ENCODE measurements at places on chromosomes 3 and 15. TPM values are rescaled to one million over a fixed set of nuclear protein-coding genes. Genes with fewer than 3 reads are reported as not detected.

DNA sequence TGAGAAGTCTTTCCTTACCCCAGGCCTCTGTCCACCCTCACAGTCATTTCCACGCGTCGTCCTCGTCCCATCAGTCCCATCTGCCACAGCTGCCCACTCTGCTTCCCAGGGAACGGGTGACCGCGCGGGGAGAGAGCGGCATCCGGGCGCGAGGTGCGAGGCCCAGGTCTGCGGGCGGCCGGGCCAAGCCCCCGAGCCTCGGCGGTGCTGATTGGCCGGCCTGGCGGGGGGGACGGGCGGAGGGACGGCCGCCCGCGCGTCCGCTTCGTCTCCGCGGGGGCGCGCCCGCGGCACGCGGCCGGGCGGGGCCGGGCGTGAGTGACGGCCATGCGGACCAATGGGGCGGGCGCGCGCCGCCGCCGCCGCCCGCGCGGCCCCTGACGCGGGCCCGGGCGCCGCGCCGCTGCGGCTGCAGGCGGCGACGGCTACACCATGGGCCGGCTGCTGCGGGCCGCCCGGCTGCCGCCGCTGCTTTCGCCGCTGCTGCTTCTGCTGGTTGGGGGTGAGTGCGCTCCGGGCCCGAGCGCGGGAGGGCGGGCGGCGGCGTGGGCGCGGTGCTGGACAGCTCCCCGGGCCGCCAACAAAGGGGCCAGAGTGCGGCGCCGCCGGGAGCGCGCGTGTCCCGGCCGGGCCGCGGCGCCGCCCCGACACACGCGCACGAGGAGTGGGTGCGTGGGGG, at the start of gene PODXL2:
PODXL2 (plus strand) TSS at position 398 of the 679 bp plus-strand sequence; CDS start at position 433, 35 bp downstream.
- no peak for DNase-seq
- H3K36me3 ChIP-seq, result no peaks in the 10 kb centered on the region
- H3K27ac ChIP-seq, result no peak within 1 kb of the TSS
- no peaks in the 10 kb centered on the region for H3K27me3 ChIP-seq
- H3K4me3 ChIP-seq, result peak within 1 kb of the TSS; percentile 58
- H3K4me1 ChIP-seq, result no peaks in the 10 kb centered on the region

GRCh38 chr3:134030379-134031347, 938 bp upstream of the SLCO2A1 start:
- no peak overlapping the region for H3K27ac ChIP-seq
- DNase-seq, result no peak
- no peaks in the 10 kb centered on the region for H3K36me3 ChIP-seq

SPSB4 gene
- polyA plus RNA-seq, result 7.6 TPM

ANKRD34C gene
- polyA plus RNA-seq, result 0.47 TPM

DNA sequence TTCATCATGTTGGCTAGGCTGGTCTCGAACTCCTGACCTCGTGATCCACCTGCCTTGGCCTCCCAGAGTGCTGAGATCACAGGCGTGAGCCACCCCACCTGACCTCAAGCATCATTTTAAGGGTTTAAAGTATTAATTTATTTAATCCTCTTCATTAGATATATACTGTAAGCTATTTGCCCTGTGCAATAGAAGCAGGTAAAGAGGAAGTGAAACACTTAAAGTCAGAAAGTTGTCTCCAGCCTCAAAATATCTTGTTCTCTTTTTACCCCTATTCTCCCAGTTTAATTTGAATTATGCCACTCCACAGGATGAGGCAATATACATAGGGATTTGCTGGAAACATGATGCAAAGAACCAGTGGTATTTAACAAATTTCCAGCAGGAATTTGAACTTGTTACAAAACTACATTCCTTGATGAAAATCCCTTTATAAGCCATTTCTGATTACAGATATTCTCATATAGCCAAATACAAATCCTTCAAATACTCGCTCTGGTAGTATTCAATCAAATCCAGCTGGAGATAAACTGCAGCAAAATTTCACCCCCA, 2.0 kb downstream of the NDUFB5 start:
- H3K4me1 ChIP-seq, result peaks cover 3% of the 10 kb centered on the region
- no peak for DNase-seq
- no peak overlapping the region for H3K27ac ChIP-seq
- no peak overlapping the region for H3K4me3 ChIP-seq

DNA sequence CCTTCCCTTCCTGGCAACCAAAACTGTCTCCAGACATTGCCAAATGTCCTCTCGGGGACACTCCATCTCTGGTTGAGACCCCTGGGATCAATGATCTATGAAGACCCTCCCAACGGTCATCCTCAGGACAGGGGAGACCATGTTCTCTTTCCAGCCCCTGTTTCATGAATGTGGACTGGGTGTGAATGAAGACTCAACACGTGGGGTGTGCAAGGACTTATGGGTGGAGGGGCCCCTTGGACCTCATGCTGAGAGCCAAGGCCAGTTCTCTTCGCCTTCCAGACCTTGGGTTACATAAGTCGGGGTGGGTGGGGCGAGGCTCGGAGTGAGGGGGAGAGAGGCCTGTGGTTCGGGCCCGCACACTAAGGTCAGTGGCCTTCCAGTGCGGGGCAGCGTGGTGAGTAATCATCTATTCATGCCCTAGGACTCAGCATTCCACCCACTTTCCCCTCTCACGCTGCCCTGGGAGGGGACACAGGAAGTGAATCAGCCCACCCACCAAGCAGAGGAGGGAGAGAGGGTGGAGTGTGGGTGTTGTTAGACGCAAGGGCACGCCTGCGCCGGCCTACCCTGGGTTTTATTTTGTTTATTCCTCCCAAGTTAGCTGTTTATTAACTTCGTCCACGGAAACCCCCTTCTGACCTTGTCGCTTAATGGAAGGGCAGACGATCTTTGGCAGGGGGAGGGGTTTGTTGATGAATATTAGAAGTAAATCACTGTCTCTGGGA, 6.7 kb downstream of the PAQR5 start:
- no peaks in the 10 kb centered on the region for H3K27me3 ChIP-seq
- peak overlapping the region; percentile 30 for H3K27ac ChIP-seq
- no peaks in the 10 kb centered on the region for H3K4me1 ChIP-seq
- peak; percentile 54 for DNase-seq

- H3K27ac ChIP-seq, result no peak overlapping the region
- no peak overlapping the region for H3K4me3 ChIP-seq
Measured at GRCh38 chr15:31128919-31129768, 27.6 kb upstream of the TRPM1 start.

DNA sequence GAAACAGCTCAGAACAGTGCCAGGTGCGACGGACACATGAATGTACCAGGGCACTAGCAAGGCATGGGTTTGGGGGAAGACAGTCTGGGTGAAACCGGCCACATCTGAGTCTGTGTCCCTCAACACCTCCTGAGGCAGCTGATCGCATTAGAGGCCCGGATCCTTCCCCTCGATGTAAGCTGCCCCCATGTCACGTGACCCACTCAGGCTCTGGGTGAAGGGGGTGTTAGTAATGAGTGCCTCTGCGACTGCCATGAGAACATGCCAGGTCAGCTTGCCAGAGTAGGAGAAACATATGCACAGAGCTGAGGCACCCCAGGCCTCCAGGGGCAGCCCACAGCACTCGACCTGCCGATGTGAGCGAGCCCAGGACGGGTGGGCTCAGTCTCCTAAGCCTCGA, 29.7 kb downstream of the PRR23E start:
- H3K27me3 ChIP-seq, result no peaks in the 10 kb centered on the region
- H3K36me3 ChIP-seq, result no peaks in the 10 kb centered on the region
- no peak for DNase-seq
- H3K4me1 ChIP-seq, result no peaks in the 10 kb centered on the region

- no peak overlapping the region for H3K27ac ChIP-seq
- DNase-seq, result no peak
- no peak overlapping the region for H3K4me3 ChIP-seq
- no peaks in the 10 kb centered on the region for H3K4me1 ChIP-seq
- no peaks in the 10 kb centered on the region for H3K27me3 ChIP-seq
- no peaks in the 10 kb centered on the region for H3K36me3 ChIP-seq
Measured at GRCh38 chr3:131995891-131996290, 38.9 kb downstream of the CPNE4 start.

GRCh38 chr3:43620831-43621655, 768 bp downstream of the ANO10 start:
- peak overlapping the region; percentile 78 for H3K4me3 ChIP-seq
- no peaks in the 10 kb centered on the region for H3K36me3 ChIP-seq
- no peaks in the 10 kb centered on the region for H3K27me3 ChIP-seq
- peak overlapping the region; percentile 68 for H3K27ac ChIP-seq
- DNase-seq, result peak; percentile 47

NPAP1 gene
- 0.12 TPM for polyA plus RNA-seq

C3orf22 gene
- 0.09 TPM for polyA plus RNA-seq

- peak overlapping the region; percentile 61 for H3K4me3 ChIP-seq
- peak overlapping the region; percentile 72 for H3K27ac ChIP-seq
- peaks cover 15% of the 10 kb centered on the region for H3K27me3 ChIP-seq
- no peak for DNase-seq
- H3K36me3 ChIP-seq, result no peaks in the 10 kb centered on the region
Measured at GRCh38 chr3:45795509-45795881, 841 bp downstream of the SLC6A20 start.

RCN2 gene
- 12.5 TPM for polyA plus RNA-seq
